ENCODE measurements at places on chromosomes 2 and 18. TPM values are rescaled to one million over a fixed set of nuclear protein-coding genes. Genes with fewer than 3 reads are reported as not detected.
A peak's percentile ranks its signal among the peaks of the same experiment; 100 is the strongest.

DNA sequence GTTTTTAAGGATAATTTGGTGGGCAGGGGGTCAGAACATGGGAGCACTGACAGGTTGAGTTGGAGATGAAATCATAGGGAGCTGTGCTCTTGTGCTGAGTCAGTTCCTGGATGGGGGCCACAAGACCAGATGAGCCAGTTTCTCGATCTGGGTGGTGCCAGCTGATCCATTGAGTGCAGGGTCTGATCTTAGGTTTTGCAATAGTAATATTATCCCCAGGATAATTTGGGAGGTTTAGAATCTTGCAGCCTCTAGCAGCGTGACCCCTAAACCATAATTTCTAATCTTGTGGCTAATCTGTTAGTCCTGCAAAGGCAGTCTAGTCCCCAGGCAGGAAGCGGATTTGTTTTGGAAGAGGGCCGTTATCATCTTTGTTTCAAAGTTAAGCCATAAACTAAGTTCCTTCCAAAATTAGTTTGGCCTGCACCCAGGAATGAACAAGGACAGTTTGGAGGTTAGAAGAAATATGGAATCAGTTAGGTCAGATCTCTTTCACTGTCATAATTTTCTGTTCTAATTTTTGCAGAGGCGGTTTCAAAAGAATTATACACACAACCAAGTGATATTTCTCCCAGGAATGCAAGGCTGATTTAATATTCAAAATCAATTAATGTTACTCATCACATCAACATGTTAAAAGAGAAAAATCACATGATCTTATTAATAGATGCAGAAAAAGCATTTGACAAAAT, 23.0 kb downstream of the DBI start:
- peak; percentile 41 for DNase-seq

- DNase-seq: no peak
Measured at GRCh38 chr18:74512321-74513053, 16.3 kb downstream of the CNDP2 start.

MRO gene
- total RNA-seq: not detected

GRCh38 chr2:149226790-149227189, 103.6 kb upstream of the LYPD6 start:
- no peak for DNase-seq

C2orf69 gene
- 6.8 TPM for total RNA-seq

- DNase-seq: no peak
Measured at GRCh38 chr2:200444530-200444929, 65.3 kb downstream of the KCTD18 start.

TUBA3D gene
- total RNA-seq: not detected

- DNase-seq: no peak
Measured at GRCh38 chr2:136901732-136902131, 136.4 kb downstream of the THSD7B start.

KLHL14 gene
- total RNA-seq: not detected

DNA sequence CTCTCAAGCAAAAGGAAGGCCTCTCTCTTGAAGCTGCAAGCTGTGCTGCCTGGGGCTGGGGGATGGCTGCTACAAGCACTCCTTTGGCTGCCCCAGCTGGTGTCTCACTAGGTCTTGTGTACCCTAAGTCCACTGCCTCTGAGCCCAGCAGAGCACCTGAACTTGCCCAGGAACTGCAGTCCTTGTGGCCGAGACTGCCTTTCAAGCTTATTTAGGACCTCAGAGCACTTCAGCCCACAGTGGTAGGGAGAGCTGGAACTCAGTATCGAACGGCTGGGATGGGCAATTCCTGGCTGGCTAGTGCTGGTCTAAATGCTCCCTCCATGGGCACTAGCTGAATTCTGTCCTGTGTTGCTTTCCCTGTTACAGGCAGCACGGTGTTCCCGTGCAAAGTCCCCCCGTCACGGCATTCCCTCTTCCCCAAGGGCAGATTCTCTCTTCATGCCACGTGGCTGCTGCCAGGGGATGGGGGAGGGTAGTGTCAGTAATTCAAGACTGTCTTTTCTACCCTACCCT, 25.9 kb downstream of the STPG4 start:
- DNase-seq: no peak

GRCh38 chr2:199798831-199799580, 52.0 kb downstream of the FTCDNL1 start:
- no peak for DNase-seq

- peak; percentile 36 for DNase-seq
Measured at GRCh38 chr2:8090748-8091700, 590.8 kb upstream of the ID2 start.

CXXC1 gene
- 26.3 TPM for total RNA-seq

DNA sequence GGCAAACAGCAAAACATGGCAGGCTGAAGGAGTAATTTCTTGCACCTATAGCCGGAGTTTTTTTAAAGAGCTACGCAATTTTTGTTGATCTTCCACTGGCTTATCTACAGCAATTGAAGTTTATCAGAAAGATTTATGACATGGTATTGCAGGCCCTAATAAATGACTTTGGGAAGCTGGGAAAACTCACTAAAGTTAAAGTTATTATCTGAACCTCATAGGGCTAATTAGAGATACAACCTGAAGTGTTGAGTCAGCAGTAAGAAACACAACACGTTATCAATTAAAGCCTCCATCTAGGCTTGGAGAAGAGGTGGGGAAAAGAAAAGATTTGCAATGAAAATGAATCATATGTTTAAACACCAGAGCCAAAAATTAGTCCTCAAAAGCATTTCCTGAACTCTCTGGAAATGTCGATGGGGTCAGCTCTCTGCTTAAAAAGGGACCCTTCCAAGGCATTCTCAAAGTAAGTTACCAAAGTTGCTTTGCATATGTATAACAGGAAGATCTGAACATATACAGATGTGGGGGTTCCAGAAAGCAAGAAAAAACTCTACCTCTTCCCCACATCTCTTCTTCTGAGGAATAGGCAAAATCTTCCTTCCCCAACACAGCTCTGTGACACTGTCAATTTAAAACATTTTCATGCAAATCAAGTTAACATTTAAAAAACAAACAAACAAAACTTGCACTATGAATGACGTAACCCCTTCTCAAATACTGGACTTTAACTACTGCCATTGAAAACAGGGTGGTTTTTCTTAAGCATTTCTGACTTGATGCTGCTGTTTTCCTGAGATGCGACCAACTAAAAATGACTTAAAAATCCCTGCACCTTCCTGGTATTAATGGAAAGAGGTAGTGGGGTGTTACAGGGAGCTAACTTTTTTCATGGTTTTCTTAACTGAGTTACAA, 915.6 kb downstream of the NRXN1 start:
- DNase-seq: no peak

DNA sequence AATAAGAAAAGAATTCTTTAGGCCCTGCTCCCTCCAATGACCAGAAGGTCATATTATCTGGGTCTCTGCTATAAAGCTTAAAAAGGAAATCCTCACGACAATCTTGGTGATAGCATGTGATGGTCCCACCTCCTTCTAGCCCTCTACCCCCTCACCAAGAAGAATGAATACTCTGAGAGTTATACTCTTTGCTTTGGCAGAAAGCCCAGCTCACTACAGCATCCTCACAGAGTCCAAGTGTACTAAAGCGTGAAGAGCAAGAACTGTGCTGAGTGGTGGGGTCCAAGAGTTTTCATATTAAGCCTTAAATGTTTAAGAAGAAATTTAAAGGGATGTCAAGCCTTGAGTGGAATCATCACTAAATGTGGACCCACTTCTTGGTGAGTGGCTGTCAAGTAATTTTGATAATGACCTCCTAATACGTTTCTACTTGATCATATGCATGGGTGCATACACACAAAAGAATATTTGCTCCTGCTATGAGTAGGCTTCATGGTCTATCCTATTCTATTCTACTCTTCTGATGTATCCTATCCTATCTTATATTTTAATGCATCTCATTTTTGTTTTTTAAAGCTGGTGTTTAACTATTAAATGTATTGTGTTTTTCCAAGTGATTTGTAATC, 16.5 kb upstream of the SERPINB7 start:
- no peak for DNase-seq

TMSB10 gene
- total RNA-seq: 6,107 TPM

SLC35F6 gene
- total RNA-seq: 24.3 TPM

MYCN gene
- total RNA-seq: not detected

DNA sequence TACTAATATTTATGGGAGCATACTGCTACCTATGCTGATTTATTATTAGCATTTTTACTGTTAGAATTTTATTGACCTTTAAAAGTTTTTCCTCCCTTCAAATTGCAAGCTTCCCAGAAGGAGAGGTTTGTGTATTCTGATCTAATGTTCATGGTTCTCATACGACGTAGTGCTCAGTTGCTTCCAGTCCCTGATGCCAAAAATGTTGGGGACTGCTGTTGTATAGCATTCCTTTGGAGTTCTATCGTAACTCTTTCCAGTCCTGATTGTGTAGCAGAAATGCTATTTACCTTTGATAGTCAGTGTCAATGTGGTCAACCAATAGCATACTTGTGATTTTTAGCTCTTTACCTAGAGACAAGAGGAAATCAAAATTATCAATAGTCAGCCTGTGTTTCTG, 69.5 kb upstream of the ZSWIM2 start:
- DNase-seq: no peak

DNA sequence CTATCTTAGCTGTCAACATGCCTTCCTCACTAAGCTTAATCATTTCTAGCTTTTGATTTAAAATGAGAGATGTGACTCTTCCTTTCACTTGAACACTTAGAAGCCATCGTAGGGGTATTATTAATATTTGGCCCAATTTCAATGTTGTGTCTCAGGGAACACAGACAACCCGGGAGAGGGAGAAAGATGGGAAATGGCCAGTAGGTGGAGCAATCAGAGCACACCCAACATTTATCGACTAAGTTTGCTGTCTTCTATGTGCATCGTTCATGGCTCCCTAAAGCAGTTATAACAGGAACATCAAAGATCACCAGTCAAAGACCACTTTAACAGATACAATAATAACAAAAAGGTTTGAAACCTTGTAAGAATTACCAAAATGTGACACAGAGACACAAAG, 110.2 kb downstream of the OLA1 start:
- DNase-seq: peak; percentile 39

GTF2A1L gene
- total RNA-seq: not detected

MC2R gene
- not detected for total RNA-seq

DNA sequence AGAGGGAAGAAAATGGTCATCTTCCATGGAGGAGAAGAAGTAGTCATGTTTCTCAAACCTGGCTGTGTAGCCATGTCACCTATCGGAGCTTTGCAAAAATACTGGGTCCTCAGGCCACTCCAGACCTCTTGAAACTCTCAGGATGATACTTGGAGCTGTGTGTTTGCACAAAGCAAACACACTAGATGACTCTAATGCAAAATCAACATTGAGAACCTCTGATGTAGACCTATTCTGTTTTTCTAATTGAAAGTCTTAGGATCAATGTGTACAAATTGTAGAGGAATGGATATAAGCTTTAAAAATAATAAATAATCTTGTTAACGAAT, 444.3 kb downstream of the RND3 start:
- no peak for DNase-seq

Measured in HT-29 (cell line).